ENCODE measurements at places on chromosomes 11 and 22.

DNA sequence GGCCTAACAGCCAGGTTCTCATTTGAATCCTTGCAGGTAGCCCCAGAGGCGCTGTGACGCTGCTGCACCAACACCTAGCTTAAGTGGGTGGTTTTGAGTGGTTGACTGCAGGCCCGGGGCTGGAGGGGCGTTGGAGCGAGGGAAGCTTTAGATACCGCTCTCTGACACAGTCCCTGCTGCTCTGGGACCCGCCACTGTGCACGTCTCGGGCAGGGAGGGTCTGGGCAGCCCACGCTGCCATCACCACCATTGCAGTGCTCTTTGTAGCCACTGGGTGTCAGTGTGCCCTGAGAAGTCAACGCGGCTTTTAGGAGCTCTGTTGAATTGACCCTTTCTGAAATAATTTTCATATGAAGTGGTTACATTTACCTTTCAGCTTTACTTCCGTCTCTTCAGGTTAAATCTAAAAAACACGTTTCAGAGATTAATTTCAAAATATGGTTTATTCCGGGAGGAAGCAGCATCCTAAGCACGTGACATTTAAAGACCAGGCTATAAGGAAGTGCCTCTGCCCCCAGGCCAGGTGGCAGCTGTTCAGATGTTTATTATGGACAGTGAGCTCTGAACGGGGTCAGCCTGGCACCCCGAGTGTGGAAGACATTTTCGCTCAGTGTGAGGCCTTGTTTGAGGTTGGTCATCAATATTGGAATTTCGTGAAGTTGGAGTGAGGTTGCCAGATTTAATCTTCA lies 30.9 kb upstream of the PARVB start:
- H3K27me3 ChIP-seq = no peaks in the 10 kb centered on the region
- H3K36me3 ChIP-seq = peaks cover 42% of the 10 kb centered on the region
- no peak overlapping the region for H3K4me3 ChIP-seq

DNA sequence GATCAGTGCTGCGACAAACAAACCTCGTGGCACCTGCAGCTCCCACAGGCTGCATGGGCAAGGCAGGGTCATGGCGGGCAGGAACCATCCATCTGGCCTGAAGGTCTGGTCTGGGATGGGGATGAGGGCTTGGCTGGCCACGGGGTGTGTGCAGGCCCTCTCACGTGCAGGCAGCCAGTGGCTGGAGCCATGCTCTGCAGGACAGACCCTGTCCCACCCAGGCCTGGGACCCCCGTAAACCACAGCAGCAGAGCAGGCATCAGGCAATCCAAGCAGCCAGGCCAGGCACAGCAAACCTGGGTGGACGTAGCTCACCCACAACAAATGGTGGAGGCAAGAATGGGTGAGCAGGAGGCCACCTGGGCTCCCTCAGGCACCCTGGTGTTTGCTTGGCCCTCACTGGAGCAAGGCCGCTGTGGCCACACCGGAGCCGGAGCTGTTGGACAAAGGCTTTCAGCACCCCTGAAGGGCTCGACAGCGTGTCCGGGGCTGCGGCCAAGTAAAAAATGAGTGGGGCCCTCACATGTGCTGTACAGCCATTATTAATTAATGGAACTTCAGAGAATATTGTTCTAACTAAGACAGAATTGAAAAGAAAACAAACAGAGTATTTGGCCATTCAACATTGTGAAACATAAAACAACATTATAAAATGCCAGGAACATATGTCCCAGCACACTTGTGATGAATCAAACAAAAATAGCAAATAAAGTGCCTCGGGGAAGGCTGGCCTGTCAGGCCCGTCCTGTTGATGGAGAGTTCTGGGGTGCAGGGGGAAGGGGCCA lies 24.0 kb upstream of the GNB1L start:
- H3K27ac ChIP-seq = peak overlapping the region; percentile 69
- H3K4me3 ChIP-seq = no peak overlapping the region
- no peaks in the 10 kb centered on the region for H3K36me3 ChIP-seq
- peaks cover 2% of the 10 kb centered on the region for H3K27me3 ChIP-seq

DNA sequence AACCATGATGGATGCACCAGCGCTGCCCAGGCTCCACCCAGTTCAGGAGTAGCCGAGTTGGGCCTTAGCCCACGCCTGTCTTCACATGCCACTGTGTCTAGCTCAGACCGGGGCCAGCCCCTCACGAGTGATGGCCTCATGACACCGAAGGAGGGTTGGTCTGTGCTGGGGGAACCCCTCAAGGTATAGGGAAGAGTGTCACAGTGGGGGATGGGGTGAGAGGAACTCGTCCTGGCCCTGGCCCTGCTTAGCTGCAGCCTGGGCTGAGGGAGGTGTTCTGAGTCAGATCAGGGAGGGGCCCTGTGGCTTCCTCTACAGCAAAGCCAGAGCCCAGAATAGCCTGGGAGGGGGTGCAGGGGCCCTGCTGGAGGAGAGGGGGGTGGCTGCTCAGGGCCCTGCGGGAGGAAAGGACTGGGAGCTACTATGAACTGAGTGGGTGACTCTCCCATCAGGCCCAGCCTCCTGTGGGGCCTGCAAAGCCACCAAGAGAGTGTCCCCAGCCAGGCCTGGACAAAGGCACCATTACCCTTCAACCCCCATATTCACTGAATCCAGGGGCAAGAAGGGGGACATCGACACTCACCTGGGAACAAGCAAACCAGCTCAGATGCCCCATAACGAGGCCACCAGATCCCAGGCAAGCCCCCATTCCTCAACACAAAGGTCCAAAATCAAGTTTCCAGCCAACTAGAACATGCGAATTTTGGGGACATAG lies 41.2 kb downstream of the IGLL5 start:
- H3K27ac ChIP-seq = peak overlapping the region; percentile 43
- no peak for DNase-seq
- H3K27me3 ChIP-seq = peaks cover 26% of the 10 kb centered on the region
- H3K36me3 ChIP-seq = no peaks in the 10 kb centered on the region
- H3K4me1 ChIP-seq = peaks cover 14% of the 10 kb centered on the region
- no peak overlapping the region for H3K4me3 ChIP-seq

GRCh38 chr22:47030143-47030661 lies 267.8 kb downstream of the TBC1D22A start:
- H3K27ac ChIP-seq = no peak overlapping the region
- H3K36me3 ChIP-seq = no peaks in the 10 kb centered on the region
- H3K4me3 ChIP-seq = no peak overlapping the region
- H3K27me3 ChIP-seq = no peaks in the 10 kb centered on the region
- no peak for DNase-seq

GRCh38 chr11:29336727-29337575 lies 679.9 kb downstream of the KCNA4 start:
- H3K4me3 ChIP-seq = no peak overlapping the region
- no peak for DNase-seq
- peaks cover 5% of the 10 kb centered on the region for H3K27me3 ChIP-seq
- H3K36me3 ChIP-seq = no peaks in the 10 kb centered on the region
- no peak overlapping the region for H3K27ac ChIP-seq
- peaks cover 7% of the 10 kb centered on the region for H3K4me1 ChIP-seq

DNA sequence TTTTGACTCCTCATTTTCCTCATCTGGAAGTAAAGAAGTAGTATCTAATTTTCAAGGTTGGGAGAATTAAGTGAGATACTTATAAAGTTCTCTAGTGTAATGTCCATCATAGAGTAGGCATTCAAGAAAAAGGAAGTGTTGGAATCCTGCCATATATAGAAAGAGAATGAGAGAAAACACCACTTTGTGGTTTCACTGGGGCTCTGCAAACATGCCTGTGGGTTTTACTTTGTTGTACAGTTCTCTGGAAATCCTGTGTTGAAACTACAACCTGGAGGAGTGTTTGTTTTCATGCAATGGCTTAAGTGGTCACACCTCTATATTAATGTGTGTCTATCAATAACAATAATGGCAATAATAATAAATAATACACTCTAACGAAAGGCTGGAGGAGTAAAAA lies 741.7 kb downstream of the NELL1 start:
- H3K4me3 ChIP-seq = no peak overlapping the region
- H3K27me3 ChIP-seq = peaks cover 41% of the 10 kb centered on the region
- H3K27ac ChIP-seq = no peak overlapping the region
- no peak for DNase-seq

- no peaks in the 10 kb centered on the region for H3K36me3 ChIP-seq
- H3K27ac ChIP-seq = peak overlapping the region; percentile 67
- no peak for DNase-seq
Measured at GRCh38 chr22:20137671-20138416, 6.2 kb downstream of the ZDHHC8 start.

DNA sequence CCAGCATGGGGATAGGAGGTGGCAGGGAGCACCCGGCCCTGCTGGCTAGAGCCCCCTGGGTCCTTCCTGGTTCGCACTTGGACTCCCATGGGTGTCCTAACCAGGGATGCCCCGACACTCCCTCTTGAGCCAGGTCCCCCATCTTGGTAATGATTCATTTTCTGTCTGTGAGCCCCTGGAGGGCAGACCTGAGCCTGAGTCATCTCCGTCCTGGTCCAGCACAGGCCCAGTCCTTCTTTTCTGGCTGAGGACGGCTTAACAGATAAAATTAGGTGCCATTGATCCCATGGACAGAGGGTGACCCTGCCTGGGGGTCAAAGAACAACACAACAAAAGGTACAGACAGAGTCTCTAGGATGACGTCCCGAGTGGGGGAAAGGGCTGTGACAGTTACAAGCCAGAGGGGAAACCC lies 3.5 kb downstream of the RHOD start:
- H3K4me3 ChIP-seq = no peak overlapping the region
- peaks cover 15% of the 10 kb centered on the region for H3K4me1 ChIP-seq
- peak overlapping the region; percentile 14 for H3K27ac ChIP-seq
- H3K36me3 ChIP-seq = no peaks in the 10 kb centered on the region

- H3K4me3 ChIP-seq = no peak overlapping the region
- DNase-seq = no peak
- peaks cover 3% of the 10 kb centered on the region for H3K4me1 ChIP-seq
- H3K27me3 ChIP-seq = peaks cover 26% of the 10 kb centered on the region
- no peaks in the 10 kb centered on the region for H3K36me3 ChIP-seq
- H3K27ac ChIP-seq = no peak overlapping the region
Measured at GRCh38 chr11:133832991-133833897, 12.1 kb downstream of the SPATA19 start.

GRCh38 chr22:29071261-29072045 lies 1.4 kb upstream of the KREMEN1 start:
- no peak overlapping the region for H3K27ac ChIP-seq
- H3K36me3 ChIP-seq = no peaks in the 10 kb centered on the region
- H3K4me3 ChIP-seq = peak overlapping the region; percentile 69
- peaks cover 10% of the 10 kb centered on the region for H3K27me3 ChIP-seq

DNA sequence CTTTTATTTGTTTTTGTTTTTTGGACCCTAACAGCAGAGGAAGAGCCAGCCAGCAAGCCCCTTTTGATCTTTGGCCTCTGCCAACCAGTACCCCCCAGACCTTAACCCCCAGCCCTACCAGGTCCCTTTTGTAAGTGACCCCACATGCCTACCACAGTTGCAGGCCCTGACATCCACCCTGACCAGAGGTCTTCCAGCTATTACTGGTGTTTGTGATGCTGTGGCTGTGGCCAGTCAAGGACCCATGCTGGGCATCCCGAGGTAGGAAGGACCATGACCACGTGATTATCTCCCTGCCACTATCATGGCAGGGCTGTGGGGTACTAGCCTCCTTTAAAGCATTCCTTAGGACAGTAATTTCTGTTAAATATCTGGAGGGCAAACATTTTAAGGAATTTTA lies 9.0 kb downstream of the MED15 start:
- peak overlapping the region; percentile 59 for H3K27ac ChIP-seq
- H3K4me3 ChIP-seq = no peak overlapping the region
- peaks cover 18% of the 10 kb centered on the region for H3K4me1 ChIP-seq
- peaks cover 15% of the 10 kb centered on the region for H3K36me3 ChIP-seq
- H3K27me3 ChIP-seq = no peaks in the 10 kb centered on the region
- DNase-seq = no peak

- peaks cover 18% of the 10 kb centered on the region for H3K36me3 ChIP-seq
- no peak overlapping the region for H3K4me3 ChIP-seq
- no peaks in the 10 kb centered on the region for H3K27me3 ChIP-seq
- H3K4me1 ChIP-seq = peaks cover 1% of the 10 kb centered on the region
- H3K27ac ChIP-seq = no peak overlapping the region
- no peak for DNase-seq
Measured at GRCh38 chr11:96472085-96472484, 82.3 kb downstream of the JRKL start.

GRCh38 chr11:96391698-96392307 lies 2.0 kb downstream of the JRKL start:
- peak overlapping the region; percentile 33 for H3K4me3 ChIP-seq
- DNase-seq = no peak
- H3K27me3 ChIP-seq = no peaks in the 10 kb centered on the region
- H3K27ac ChIP-seq = no peak overlapping the region

DNA sequence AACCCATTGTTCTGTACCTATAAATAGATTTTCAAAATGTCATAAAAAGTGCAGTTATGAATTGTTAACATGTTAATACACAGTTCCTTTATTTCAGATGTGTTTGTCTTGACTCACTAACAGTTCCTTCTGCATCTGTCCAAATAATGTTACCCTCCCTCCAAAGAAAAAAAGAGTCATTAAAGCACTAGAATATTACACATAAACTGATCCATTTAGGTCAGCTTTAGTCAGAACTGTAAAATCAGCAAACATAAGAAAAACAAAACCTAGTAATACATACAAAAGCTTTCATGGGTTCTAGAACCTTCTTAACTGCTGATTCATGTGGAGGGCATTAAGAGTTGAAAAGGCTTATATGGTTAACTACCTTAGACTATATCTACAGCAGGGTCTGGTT lies 65.4 kb downstream of the SESN3 start:
- no peak overlapping the region for H3K27ac ChIP-seq
- H3K4me3 ChIP-seq = no peak overlapping the region
- H3K4me1 ChIP-seq = peaks cover 12% of the 10 kb centered on the region
- no peak for DNase-seq

GRCh38 chr22:27810609-27811151 lies 9.1 kb upstream of the MN1 start:
- DNase-seq = no peak
- peaks cover 10% of the 10 kb centered on the region for H3K27me3 ChIP-seq
- peaks cover 27% of the 10 kb centered on the region for H3K4me1 ChIP-seq
- peak overlapping the region; percentile 25 for H3K27ac ChIP-seq

- H3K27me3 ChIP-seq = peaks cover 21% of the 10 kb centered on the region
- peak overlapping the region; percentile 96 for H3K4me3 ChIP-seq
- H3K27ac ChIP-seq = no peak overlapping the region
- H3K36me3 ChIP-seq = peaks cover 5% of the 10 kb centered on the region
- peaks cover 18% of the 10 kb centered on the region for H3K4me1 ChIP-seq
Measured at GRCh38 chr11:18010977-18011586, 1.8 kb downstream of the SERGEF start.

DNA sequence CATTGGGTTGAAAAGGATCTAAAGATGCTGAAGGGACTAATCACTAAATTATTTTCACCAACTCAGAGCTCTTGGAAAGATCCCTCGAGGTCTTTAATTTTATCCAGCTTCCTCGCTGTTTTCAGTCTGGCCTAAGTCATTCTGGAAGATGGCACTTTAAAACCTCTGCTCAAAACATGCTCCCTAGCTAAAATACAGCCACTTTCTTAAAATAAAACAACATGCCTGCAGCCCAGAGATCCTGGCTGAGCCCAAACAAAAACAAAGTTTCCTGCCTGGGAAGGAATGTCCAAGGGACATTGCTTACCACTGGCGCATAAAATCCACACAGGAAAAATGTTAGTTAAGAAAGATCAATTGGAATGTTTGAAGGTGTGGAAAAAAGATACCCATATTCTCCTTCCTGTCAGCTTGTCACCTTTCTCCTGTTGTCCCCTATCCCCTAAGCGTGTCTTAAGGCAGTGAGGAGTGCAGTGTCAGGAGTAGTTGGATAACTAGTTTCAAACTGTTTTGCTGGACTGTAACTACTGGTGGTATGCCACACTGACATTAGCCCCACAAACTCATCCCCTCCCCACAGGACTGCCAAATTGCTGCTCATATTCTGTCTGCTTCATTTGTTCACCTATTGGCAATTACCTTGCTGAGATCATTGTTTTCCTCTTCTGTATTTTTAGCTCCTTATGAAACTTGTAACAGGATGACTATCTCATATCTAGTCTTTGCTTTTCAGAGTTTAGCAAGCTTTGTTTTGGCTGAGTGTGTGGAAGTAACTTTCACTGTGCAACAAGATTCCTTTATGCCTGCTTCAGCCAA lies 108.3 kb upstream of the SESN3 start:
- H3K27ac ChIP-seq = no peak overlapping the region
- H3K4me1 ChIP-seq = peaks cover 22% of the 10 kb centered on the region
- H3K4me3 ChIP-seq = no peak overlapping the region
- H3K27me3 ChIP-seq = no peaks in the 10 kb centered on the region

Data from mesothelial cell of epicardium (in vitro differentiated cells).